Immature natural killer cell (primary cell): ENCODE measurements at places on chromosomes 2 and 18.

DNA sequence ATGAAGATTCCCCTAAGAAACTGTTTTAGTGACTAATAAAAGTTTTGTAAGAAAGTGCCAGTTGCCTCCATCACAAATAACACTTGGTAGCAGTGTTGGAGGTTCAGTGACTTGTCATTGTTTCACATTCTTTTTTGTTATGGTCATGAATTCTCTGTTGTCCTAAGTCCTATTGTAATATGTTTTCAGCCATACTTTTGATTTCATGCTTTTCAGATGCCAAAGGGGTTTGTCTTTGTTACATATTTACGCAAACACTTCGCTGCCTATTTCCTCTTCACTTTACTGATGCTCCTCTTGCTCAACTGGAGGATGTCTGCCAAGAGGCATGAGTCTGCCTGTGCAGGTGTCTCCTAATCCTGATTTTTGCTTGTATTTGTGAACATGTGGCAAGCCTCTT, 66.6 kb downstream of the PHLPP1 start:
- no peak for DNase-seq

- DNase-seq: no peak
Observed at GRCh38 chr2:166184789-166185188, 57.0 kb upstream of the SCN1A start.

DNA sequence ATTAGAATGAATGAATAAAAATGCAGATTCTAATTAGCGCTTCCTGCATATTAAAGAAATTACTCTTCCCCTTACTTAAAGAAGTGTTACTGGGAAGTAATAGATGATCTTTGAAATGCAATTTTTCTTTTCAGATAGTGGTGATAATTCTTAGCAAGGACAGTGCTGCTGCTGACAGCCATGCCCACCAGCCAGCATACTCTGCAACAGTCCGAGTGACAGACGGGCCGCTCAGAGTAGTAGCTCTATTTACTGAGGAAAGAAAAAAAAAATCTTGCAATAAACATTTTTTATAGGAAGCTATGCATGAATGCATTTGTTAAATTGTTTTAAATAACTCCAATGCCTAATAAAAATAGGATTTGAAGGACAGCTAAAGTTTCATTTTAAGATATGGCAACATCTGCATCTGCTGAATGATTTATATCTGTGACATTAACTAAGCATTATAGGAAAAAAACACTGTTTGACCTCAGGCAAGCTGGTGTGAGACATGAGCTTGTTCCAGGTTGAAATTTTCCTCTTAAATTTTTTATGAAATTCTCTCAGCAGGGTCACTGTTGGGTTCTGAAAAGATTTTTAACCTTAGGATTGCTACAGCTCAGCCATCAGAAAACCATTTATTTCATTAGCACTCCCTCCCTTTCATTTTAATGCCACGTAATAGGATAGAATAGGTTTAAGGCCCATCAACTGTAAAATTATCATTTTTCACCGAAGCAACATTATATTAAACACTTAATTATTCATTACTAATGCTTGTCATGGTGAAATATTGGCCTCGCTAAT, 393.8 kb downstream of the DCDC2C start:
- no peak for DNase-seq

DNA sequence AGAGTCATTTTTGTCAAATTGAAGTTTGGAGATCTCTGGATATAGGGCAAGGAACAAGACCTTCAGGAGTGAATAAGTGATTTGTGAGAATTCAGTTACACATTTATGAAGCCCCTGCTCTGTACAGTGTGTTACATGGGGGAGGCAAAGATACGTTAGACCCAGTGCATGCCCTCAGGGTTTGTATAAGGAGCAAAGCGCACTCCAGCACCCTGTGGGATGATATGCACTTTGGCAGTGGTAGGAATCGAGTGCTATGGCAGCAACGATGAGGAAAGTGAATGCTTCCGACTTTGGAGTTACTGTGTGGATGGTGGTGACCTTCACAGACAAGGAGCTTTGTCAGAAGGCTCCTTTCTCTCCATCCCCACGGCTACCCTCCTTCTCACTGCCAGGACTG, 74.3 kb upstream of the ALPP start:
- DNase-seq: no peak

- DNase-seq: no peak
Observed at GRCh38 chr18:62802523-62802922, 87.2 kb downstream of the PHLPP1 start.

- DNase-seq: no peak
Observed at GRCh38 chr2:229235131-229235914, 35.8 kb downstream of the PID1 start.

- no peak for DNase-seq
Observed at GRCh38 chr2:54658564-54659071, 64.8 kb upstream of the EML6 start.
